PC-3 (cell line): ENCODE measurements at places on chromosomes 16 and 17. TPM values are rescaled to one million over a fixed set of nuclear protein-coding genes. Genes with fewer than 3 reads are reported as not detected.
A peak's percentile ranks its signal among the peaks of the same experiment; 100 is the strongest.

Gene SLC5A11
- total RNA-seq = 0.51 TPM in 1 of 2 replicates, not detected in the other

Gene MSLN
- total RNA-seq = 0.73 and 4.7 TPM in 2 replicates

Gene USP43
- 8.1 and 10.0 TPM in 2 replicates for total RNA-seq

Gene HAPSTR1
- 24.4 and 28.6 TPM in 2 replicates for total RNA-seq

GRCh38 chr17:1027044-1027443 lies 30.1 kb downstream of the TIMM22 start:
- H3K4me3 ChIP-seq = no peak overlapping the region
- H3K27me3 ChIP-seq = no peaks in the 10 kb centered on the region
- no peaks in the 10 kb centered on the region for H3K36me3 ChIP-seq
- no peak for DNase-seq

DNA sequence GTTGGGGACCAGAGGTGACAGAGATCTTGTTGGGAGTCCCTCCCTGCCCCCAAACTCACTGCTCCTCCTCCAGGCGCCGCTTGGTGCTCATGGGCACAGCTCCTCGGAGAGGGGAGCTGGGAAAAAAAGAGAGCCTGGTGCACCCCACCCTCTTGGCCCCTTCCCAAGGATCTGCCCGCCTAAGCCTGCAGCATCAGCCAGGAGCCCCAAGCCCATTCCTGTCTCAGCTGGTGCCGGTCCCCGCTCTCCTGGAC lies 400 bp downstream of the HCFC1R1 start:
- peak overlapping the region; percentile 94 for H3K4me3 ChIP-seq
- H3K36me3 ChIP-seq = peaks cover 10% of the 10 kb centered on the region
- no peaks in the 10 kb centered on the region for H3K27me3 ChIP-seq

- DNase-seq = no peak
- H3K27me3 ChIP-seq = no peaks in the 10 kb centered on the region
- no peak overlapping the region for H3K4me3 ChIP-seq
- H3K4me1 ChIP-seq = peaks cover 32% of the 10 kb centered on the region
Observed at GRCh38 chr16:86667035-86667434, 88.7 kb downstream of the FOXL1 start.

- no peak overlapping the region for H3K4me3 ChIP-seq
- no peaks in the 10 kb centered on the region for H3K36me3 ChIP-seq
- 0 out of 2 replicates have a peak, but pooled peaks cover 7% of the 10 kb centered on the region for H3K27me3 ChIP-seq
- no peak overlapping the region for H3K27ac ChIP-seq
- no peak for DNase-seq
Observed at GRCh38 chr16:20241321-20241720, 86.0 kb downstream of the GP2 start.

GRCh38 chr16:50665128-50665878 lies 15.8 kb downstream of the SNX20 start:
- DNase-seq = peak; percentile 79
- H3K27me3 ChIP-seq = no peaks in the 10 kb centered on the region
- H3K27ac ChIP-seq = no peak overlapping the region
- H3K36me3 ChIP-seq = no peaks in the 10 kb centered on the region

- peaks cover 52% of the 10 kb centered on the region for H3K36me3 ChIP-seq
- DNase-seq = no peak
- no peak overlapping the region for H3K4me3 ChIP-seq
- H3K27ac ChIP-seq = no peak overlapping the region
- no peaks in the 10 kb centered on the region for H3K4me1 ChIP-seq
Observed at GRCh38 chr17:18891541-18891940, 33.6 kb downstream of the PRPSAP2 start.

DNA sequence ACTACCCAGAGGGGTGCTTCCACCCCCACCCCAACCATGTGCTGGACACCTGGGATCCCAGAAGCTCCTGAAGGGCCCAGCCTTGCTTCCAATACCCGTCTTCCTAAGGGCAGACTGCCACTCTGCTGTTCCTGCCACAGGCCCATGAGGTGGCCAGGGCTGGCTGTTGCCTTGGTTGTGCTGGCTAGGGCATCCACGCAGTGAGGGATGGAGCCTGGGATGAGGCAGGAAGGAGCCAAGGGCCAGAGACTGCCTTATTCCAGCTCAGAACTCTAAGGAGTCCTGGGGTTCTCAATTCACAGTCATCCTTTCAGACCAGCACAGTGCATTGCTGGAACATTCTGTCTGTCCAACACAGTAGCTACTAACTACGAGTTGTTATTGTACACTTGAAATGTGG lies 37.8 kb downstream of the BCO1 start:
- no peaks in the 10 kb centered on the region for H3K36me3 ChIP-seq
- H3K4me1 ChIP-seq = peaks cover 18% of the 10 kb centered on the region
- no peak for DNase-seq
- no peak overlapping the region for H3K27ac ChIP-seq
- no peaks in the 10 kb centered on the region for H3K27me3 ChIP-seq

GRCh38 chr17:49180303-49180702 lies 30.1 kb downstream of the GNGT2 start:
- no peaks in the 10 kb centered on the region for H3K27me3 ChIP-seq
- H3K27ac ChIP-seq = no peak overlapping the region
- no peaks in the 10 kb centered on the region for H3K4me1 ChIP-seq
- no peak overlapping the region for H3K4me3 ChIP-seq
- peak; percentile 67 for DNase-seq
- no peaks in the 10 kb centered on the region for H3K36me3 ChIP-seq
